NCI-H774 (cell line): ENCODE measurements at places on chromosomes 4 and X.
A peak's percentile ranks its signal among the peaks of the same experiment; 100 is the strongest.

GRCh38 chr4:124686279-124686678, 26.3 kb downstream of the ANKRD50 start:
- no peak for DNase-seq

GRCh38 chr4:80136270-80136669, 61.0 kb upstream of the PRDM8 start:
- no peak for DNase-seq

- no peak for DNase-seq
These were observed 30.2 kb downstream of the SORCS2 start for GRCh38 chr4:7222521-7222920.

- DNase-seq, result peak; percentile 19
These were observed 732.0 kb downstream of the PCDH18 start for GRCh38 chr4:136800248-136800647.

DNA sequence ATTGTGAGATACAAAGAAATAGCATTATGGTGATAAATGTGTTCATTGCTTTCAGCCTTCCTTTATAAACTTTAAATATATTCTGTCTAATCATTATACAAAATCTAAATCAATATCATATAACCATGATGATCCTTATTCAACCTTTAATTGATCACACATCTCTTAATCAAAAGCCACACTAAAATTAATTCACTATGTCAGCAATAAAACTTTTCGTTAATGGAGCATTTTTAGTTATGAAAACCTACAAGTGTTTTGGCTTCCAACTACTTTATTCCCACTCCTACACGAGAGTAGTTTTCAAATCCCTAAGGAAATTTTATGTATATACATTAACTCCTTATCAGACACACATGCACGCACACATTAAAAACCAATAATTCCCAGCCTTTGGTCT, 530.2 kb downstream of the KCTD8 start:
- DNase-seq, result no peak

- DNase-seq, result no peak
These were observed 36.3 kb downstream of the ATXN3L start for GRCh38 chrX:13283512-13283911.

DNA sequence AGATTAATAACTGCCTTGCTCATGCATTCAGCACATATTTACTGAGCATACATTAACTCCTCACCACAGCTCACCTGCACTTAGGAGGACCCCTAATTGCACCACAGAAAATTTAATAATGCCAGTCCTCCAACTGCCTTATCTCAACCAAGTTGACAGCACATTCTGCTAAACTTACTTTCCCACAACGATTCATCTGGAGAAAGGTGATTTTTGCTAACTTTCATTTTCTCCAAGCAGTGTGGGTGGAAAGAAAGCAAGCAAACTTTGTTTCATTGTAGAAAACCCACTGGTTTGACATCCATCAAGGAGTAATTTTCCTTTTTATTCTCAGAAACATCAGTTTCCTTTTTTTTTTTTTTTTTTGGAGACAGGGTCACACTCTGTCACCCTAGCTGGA, 49.1 kb downstream of the RASGEF1B start:
- DNase-seq, result no peak

- no peak for DNase-seq
These were observed 262.2 kb upstream of the INTU start for GRCh38 chr4:127370604-127371003.

GRCh38 chr4:139526928-139527327, 29.1 kb downstream of the SETD7 start:
- DNase-seq, result no peak

DNA sequence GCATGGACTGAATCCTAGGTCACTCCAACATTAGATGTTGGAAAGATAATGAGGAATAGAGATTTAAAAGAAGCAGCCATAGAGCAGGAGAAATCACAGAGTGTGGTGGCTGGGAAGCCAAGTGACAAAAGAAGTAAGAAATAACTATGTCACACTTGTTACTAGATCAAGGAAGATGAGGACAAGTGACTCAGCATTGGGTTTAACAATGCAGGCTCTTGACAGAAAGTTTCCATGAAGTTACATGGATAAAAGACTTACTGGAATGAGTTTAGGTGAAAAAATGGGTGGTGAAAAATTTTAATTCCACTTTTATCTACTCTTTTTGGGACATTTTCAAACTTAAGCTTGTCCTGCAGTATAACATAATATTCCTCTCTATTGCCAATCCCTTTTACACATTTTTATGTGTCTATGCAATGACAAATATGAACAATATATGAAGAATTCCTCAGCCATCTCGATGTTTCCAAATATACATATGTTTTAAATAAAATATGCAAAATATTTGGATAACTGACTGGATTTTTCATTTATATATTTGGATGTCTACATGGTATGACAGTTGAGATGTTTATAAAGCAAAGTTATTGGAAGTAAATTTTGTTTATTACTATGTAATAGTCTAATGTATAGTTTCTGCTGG, 462.6 kb downstream of the IL15 start:
- DNase-seq, result no peak

DNA sequence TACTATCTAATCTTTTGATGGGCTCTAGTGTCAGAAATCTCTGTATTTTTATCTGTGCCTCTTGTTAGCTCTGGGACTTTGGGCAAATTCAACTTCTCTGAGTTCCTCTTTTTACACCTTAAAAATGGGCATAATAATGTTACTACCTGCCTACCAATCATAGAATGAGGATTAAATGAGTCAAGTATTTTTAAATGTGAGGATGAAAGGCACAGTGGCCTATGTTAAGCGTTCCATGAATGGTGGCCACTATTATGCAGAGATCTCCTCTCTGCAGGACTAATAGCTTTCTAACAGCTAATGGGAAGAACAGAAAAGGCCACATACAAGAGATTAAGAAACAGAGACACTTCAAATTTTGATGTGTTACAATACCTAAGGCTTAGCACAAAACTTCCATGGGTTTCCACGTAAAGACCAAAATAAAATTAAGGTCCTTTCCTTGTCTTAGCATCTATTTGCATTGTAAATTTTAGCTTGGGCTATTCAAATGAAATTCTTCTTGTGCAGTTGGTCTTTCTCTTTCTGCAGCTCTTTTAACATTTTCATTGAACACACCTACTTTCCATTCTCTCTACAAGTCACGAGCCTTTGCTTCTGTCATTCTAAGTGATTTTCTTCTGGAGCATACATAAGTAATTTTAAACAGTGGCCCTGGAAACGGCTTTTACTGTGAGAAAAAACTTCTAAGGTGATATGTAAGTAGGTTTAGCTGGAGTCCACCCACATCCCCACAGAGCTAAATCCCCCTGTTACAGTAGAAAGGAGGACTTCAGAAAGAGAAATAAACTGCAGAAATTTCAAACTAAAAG, 117.9 kb upstream of the MED14 start:
- no peak for DNase-seq

- no peak for DNase-seq
These were observed 92.2 kb downstream of the MAML3 start for GRCh38 chr4:140061659-140062289.

DNA sequence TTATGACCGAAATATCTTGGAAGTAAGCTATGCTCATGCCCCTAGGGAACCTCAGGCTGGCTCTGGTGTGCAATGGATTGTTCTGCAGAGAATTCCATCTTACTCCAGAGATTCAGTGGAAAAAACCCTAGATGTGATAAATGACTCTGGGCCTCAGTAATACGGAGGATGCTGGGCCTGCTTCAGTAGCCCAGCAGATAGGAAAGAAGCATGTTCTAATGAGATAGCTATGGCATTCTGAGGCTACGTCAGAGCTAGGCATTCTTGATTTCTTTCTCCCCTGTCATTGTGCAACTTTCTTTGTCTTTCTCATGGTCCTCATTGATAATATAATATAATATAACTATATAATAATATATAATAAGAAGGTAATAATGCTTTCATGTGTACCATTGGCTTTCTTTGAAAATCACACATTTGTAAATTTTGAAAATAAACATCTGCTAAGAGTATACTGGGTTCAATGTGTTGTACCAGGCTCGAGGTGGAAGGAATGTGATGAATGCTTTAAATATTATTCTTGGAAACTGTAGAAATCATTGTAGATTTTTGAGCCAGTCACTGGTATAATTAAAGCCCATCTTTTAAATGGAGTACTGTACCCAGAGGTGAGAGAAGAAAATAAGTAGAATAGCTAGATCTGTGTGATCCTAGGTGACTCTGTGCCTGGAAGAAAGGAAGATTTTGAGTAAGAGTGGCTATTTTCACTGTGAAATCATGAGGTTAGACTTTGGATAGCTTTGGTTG, 152.0 kb downstream of the IL15 start:
- DNase-seq, result no peak

DNA sequence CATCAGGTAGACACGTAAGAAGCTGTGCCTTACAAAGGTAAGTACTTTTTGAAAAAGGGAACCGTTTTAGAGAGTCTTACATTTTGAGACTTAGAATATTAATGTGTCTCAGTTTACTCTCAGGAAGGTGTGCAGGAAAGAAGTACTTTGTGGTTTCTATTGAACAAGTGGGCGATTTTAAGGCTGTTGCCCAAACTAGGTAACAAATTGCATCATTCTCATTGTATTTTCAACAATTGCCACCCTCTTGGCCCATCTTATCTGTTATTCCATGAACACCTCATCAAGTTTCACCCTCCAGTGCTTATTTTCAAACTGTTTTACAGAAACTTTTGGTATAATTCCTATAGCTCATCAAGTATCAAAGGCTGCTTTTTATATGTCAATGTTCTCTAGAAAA, 158.3 kb downstream of the SLC4A4 start:
- DNase-seq, result no peak

- DNase-seq, result no peak
These were observed 85.0 kb downstream of the HPGD start for GRCh38 chr4:174437324-174437723.

DNA sequence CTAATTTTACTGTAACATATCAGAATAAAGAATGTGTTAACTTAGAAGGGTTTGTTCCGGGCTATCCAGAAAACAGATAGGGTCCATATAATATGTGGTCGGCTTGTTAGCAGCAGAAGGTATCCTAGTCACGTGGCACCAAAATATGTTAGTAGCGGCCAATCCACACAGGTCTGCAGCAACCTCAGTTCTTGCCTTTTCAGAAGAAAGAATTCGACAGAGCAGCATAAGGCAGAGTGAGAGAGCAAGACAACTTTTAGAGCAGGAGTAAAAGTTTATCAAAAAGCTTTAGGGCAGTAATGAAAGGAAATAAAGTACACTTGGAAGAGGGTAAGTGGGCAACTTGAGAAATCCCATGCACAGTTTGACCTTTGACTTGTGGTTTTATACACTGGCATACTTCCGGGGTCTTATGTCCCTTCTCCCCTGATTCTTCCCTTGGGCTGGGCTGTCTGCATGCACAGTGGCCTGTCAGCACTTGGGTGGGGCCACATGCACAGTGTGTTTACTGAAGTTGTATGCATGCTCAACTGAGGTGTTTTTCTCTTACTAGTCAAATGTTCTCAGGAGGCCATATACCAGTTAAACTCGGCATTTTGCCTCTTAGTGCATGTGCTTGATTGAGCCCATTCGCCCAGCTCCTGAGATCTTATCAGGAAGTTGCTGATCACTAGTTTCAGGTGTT, 37.0 kb upstream of the ABCG2 start:
- no peak for DNase-seq

GRCh38 chr4:62544428-62544827, 1344.3 kb downstream of the ADGRL3 start:
- no peak for DNase-seq

DNA sequence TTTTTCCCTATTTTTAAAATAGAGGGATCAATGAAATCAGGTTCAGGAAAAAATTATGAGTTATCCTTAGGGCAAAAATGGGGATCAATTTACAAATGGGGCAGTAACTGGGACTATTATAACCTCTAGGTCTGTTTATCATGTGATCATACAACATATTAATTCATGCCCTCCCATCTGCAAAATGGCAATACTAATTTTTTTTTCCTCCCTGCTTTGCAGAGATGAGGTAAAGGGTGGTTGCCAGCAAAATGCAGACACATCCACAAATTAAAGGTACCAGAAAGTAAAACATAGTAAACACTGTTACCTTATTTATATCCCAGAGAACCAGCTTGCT, 467 bp downstream of the HSD17B11 start:
- DNase-seq, result no peak

DNA sequence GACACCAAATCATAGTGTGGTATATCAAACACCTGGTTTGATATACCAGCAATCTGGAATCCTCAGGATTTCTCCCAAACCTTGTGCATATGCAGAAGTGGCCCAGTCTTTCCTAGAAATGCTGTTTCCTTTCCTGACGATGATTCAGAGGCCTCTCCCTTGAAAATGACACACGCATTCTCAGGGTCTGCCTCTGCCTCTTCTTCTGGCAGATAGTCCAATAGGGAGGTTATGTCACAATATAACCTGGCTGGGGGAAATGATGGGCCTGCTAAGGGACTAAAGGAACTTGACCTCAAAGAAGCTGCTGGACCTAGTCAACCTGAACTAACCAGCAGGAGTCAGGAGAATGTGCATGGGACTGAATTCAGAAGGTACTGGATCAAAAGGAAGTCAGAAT, 435.2 kb downstream of the IDS start:
- no peak for DNase-seq

DNA sequence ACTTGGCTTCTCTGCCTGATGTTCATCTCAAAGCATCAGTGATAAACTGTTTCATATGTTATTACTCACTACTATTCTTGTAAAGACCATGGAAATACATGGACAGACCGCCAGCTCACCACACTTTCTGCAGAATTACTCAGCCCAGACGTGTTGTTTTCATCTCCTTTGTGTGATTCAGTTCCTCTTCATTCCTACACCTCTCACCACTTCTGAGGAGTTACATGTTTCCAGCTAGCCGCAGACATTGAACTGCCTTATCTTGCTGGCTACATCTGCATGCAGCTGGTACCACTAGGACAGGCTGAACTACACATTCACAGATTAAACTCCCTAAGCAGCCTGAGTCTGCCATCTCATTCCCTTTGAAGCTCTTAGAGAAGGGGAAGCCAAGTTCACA, 443.2 kb upstream of the FGF16 start:
- no peak for DNase-seq

GRCh38 chrX:132474544-132475248, 14.1 kb downstream of the MBNL3 start:
- DNase-seq, result no peak

GRCh38 chr4:168667376-168667775, 170.5 kb downstream of the PALLD start:
- DNase-seq, result no peak

GRCh38 chr4:78079726-78080430, 22.8 kb downstream of the FRAS1 start:
- no peak for DNase-seq

DNA sequence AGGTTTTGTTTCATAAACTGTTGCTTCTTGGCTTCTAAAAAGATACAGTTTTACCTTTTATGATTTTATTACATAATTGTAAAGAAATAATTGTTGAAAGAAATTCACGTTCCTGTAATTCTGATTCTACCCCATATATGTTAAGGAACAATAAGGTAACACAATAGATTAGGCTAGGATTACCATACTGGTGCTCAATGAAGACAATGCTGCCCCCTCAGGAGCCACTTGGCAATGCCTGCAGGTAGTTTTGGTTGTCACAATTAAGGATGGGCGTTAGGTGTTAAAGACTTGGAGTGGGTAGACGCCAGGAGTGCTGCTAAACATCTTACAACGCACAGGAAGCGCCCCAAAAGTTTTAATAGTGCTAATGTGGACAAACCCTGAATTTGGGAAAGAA, 133.2 kb downstream of the NLGN4X start:
- no peak for DNase-seq

- no peak for DNase-seq
These were observed 143.7 kb downstream of the NAA11 start for GRCh38 chr4:79182209-79182608.
